ENCODE measurements at places on chromosomes 6 and 20.

- no peak for DNase-seq
Measured at GRCh38 chr6:54003316-54003715, 107.9 kb upstream of the MLIP start.

GRCh38 chr20:49823152-49823847 is 10.7 kb downstream of the SLC9A8 start:
- no peak for DNase-seq

DNA sequence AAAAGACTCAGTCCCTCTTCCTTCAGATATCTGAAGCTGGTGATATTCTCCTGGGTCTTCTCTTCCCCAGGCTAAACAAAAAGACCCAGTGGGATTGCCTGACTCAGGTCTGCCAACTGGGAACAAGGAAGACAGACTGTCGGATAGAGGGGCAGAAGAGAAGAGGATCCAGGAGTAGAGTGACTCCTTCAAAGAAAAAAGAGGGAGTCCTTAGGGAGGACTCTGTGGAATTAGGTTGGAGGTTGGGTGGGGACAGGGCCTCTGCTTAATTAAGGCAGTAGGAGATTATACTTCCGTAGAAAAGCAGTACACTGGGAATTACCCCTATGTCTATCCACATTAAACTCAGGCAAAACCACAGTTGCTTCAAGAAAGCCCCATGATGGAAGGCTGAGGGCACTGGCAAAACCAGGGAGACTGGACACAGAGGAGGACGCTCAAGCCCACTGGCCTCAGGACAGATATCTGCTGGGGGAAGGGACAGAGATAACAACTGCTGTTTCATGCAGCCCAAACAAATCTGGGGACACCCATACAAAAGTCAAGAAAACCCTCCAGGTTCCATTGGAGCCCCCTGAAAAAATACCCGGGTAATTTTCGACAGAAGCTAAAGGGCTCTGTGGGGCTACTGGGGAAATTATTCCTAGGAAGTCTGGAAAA is 5.7 kb downstream of the BCL2L1 start:
- no peak for DNase-seq

DNA sequence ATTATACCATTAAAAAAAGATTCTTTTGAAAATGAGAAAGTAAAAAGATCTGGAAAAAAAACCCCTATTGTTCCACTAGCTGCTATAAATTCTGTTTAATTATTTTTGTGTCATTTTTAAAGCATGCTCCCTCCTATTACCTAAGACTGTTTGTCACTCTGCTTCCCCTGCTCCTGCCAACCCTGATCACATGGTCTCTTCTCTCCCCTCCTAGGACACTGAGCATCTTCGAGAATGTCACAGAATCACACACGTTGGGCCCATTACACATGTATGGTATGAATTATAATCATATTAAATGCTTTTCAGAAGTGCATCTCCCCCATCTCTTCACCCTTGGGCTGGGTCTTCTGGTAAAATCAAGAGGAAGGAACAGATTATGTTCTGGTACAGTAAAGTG is 6.2 kb downstream of the SNAP91 start:
- no peak for DNase-seq

DNA sequence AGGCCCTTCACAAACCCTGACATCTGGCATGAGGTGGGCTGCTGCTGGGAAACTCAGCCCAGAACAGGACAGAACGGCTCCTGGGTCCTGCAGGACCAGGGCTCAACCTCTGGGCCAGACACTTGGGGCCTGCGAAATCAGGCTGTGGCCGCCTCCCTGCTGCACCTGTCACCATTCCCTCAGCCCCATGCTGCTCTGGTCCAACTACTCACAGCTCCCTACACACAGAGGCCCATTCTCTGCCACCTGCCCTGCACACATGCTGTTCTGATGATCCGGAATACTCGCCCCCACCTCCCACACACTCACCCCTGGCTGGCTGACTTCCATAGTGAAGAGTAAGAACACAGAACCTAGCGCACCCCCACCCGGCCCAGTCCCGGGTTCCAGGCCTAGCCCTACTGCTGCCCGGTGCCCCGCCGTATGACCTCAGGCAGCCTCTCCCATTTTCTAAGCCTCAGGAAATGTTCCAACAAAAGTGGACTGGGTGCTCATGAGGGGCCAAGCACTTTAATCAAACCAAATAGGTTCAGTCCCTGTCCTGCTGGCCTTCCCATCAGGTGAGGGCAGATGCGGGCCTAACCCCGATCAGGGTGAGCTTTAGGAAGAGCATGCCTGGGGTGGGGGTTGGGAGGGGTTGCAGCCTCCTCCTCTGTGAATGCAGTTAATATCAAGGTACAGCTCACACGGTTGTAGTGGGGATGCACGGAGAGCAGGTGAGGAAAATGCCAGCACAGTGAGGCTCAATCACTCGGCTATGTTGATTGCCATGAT is 3.9 kb downstream of the PEDS1 start:
- DNase-seq = no peak

- peak; percentile 23 for DNase-seq
Measured at GRCh38 chr20:12924126-12924525, 84.6 kb upstream of the SPTLC3 start.

- DNase-seq = peak; percentile 76
Measured at GRCh38 chr6:20693466-20694063, 159.3 kb downstream of the CDKAL1 start.

DNA sequence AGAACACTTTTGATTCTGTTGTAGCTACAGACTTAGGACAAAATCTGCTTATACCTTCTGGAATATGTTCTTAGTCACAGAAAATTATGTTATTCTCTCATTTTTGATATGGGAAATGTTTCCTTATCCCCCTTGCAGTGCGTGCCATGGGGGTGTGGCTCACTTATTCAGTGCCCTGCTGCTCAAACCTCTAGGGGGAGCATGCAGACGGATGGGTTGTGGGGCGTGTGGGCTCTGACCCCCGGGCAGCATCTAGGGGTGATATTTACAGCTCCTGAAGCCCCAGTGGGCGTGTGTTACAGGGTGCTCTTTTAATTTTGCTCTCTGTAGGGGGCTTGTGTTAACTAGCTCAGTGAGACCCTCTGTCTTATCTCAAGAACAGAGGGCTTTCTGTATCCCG is 61.3 kb upstream of the FERMT1 start:
- peak; percentile 20 for DNase-seq

DNA sequence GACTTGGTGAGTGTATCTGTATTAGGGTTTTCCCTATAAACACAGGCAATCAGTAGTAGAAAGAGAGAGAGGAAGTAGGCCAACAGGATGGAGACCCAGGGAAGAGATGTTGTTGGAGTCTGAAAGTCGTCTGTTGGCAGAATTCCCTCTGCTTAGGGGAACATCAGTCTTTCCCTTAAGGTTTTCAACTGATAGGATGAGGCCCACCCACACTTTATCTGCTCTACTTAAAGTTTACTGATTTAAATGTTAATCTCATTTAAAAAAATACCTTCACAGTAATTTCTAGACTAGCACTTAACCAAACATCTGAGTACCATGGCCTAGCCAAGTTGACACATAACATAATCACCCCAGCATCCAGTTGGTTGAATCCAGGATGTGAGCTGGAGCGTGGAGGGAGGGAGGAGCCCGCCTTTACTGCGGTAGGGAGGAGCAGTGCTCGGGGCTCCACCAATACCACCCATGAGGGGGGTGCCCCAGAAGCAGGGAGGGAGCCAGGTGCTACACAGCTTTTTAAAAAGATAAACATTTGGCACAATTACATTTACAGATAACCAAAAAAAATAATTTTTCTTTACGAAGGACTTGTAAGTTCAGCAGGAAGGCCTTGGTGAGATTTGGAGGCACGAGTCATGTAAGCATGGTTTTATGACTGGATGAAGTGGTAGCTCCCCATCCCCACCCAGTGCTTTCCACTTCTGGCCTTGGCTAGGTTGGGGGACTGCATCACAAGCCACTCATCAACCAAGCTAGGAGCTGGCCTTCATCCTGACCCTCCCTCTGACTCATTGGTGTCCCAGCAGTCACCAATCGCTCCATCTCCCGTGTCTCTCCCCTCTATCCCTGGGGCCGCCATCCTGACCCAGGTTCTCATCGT is 18.4 kb upstream of the SNX9 start:
- DNase-seq = no peak

DNA sequence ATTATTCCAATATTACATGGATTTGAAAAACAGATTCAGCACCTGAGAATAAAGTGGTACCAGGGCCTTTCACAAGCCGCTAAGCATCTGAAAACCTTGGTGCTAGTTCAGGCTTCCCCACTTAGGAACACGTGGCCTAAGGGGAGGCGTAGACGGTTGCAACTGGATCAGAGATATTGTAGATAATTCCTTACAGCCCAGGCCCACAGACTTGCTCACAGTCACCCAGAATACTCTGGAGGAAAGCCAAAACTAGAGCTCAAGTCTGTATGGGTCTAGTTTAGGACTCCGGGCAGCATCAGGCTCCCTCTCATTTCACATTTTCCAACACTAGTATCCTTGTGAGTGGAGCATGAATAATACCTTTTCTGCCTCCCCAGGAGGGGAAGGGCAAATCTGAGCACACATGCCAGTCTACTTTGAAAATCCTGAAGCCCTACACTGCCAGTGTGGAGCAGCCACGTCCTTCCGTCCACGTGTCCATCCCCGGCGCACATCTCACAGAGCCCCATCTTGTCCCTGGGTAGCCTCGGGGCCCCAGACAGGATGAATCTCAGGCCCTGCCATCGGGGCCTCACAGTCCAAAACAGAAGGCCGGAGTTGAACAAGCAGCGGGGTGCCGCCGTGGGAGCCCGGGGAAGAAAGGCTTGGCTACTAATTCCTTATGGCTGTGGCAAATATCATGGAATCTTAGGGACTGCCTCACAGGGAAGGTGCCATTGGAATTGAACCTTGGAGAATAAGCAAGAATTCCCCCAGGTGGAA is 299.3 kb downstream of the NRN1 start:
- DNase-seq = no peak

DNA sequence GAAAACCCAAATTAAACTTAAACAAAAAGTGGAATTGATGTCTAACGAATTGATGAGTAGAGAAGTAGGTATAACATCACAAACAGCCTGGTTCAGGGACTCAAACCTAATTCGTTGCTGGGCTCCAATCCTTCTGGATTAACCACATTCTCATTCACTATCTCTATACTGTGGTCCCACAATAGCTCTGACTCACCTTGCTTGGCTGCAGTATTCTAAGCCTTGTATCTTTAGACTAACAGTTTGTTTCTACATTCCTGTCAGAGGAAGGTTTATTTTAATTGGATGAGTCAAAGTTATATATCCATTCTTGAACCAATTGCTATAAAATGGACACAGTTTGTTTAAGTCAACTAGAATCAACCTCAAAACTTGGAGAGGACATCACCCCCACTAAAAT is 530.5 kb upstream of the PTCHD4 start:
- DNase-seq = no peak

DNA sequence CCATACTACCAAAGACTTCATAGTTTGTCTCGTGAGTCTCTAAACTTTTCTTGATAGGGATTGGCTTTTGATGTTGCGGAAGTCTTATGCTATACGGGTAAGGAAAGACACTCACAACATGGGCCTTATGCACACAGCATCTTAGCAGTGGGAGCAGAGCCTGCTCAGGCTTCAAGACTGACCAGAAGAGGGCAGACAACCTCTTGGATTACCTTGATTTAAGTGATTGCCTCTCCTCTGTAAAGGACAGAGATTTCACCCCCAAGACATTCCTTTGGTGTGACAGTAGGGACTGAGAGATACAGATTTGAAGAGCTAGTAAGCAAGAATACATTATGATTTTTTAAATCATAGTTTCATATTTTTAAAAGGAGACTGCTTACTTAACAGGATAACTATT is 71.0 kb upstream of the SAMD3 start:
- peak; percentile 34 for DNase-seq

DNA sequence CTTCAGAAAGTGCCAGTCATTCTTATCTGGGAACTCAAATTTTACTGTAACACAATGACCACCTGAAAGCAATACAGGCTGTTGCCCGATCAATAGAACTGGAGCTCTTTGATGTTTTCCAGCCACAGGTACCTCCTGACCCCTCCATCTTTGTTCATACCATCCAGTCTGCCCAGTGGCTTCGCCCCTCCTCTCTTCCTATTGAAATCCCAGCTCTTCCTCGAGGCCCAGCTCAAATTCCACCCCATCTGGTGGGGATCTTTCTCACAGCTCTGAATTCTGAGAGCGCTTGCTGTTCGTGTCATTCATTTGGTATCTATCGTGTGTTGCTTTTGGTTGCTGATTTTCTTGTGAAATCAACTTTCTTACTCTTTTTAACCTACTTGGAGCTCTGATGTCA is 87.9 kb upstream of the CNKSR3 start:
- DNase-seq = peak; percentile 7

GRCh38 chr6:156944412-156944811 is 167.2 kb downstream of the ARID1B start:
- DNase-seq = no peak

- DNase-seq = peak; percentile 30
Measured at GRCh38 chr6:157613011-157613522, 210.0 kb upstream of the SNX9 start.

GRCh38 chr6:151679081-151679480 is 128.4 kb upstream of the ESR1 start:
- no peak for DNase-seq

DNA sequence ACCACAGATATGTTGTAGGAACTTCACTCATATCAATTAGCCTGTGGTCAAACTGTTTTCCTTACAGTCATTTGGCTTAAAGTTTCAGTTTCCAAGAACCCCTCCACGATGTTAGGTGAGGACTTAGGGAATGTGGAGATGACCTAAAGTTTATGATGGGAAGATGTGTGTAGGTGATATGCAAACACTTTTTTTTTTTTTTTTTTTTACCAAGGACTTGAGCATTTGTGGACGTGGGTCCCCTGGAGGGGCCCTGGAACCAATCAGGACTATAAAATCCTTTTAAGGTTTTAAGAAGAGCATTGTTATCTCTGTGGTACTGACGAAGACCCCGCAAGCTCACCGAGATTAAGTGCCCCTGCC is 478 bp upstream of the MTHFD1L start:
- DNase-seq = no peak

DNA sequence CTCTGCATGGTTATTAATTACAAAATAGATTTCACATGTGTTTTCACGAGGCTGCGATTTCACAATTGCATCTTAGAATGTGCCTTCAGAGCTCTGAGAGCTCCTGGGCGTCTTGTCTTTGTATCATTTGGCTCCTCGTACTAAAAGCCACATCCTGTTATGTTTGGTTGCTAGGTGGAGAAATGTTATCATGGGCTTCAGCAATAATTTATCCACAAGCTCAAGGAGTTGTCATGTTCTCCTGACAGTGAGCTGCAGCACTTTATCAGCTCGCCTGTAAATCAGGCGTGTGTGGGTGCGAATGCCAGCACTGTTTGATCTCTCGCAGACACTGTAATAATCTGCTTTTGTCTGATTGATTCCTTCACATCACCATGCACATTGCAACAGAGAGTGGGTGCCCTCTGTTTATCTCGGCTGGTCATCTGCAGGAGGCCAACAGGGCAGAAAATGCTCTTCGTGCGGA is 218.6 kb upstream of the ZFP64 start:
- no peak for DNase-seq

DNA sequence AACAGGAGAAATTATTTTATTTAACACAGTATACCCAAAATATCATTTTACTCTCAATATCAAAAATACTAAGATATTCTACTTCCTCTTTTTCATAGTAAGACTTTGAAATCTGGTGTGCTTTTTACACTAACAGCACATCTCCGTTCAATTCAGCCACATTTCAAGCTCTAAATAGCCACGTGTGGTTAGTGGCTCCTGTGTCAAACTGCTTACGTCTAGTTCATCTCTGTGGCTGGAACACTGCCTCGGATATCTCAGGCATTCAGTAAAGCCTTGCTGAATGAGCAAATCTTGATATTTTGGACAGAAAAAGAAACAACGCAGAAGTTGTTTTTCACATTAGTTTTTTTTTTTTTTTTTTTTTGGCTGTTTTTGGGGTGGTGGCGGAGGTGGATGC is 136.1 kb downstream of the EYA4 start:
- DNase-seq = no peak

GRCh38 chr20:38181971-38182370 is 16.9 kb upstream of the TGM2 start:
- no peak for DNase-seq

- DNase-seq = no peak
Measured at GRCh38 chr6:145469021-145469420, 266.3 kb downstream of the EPM2A start.
